ENCODE measurements at places on chromosomes 6 and 20. TPM values are rescaled to one million over a fixed set of nuclear protein-coding genes. Genes with fewer than 3 reads are reported as not detected.

Gene RIMS4
- not detected for total RNA-seq

Gene TSBP1
- total RNA-seq = not detected

DNA sequence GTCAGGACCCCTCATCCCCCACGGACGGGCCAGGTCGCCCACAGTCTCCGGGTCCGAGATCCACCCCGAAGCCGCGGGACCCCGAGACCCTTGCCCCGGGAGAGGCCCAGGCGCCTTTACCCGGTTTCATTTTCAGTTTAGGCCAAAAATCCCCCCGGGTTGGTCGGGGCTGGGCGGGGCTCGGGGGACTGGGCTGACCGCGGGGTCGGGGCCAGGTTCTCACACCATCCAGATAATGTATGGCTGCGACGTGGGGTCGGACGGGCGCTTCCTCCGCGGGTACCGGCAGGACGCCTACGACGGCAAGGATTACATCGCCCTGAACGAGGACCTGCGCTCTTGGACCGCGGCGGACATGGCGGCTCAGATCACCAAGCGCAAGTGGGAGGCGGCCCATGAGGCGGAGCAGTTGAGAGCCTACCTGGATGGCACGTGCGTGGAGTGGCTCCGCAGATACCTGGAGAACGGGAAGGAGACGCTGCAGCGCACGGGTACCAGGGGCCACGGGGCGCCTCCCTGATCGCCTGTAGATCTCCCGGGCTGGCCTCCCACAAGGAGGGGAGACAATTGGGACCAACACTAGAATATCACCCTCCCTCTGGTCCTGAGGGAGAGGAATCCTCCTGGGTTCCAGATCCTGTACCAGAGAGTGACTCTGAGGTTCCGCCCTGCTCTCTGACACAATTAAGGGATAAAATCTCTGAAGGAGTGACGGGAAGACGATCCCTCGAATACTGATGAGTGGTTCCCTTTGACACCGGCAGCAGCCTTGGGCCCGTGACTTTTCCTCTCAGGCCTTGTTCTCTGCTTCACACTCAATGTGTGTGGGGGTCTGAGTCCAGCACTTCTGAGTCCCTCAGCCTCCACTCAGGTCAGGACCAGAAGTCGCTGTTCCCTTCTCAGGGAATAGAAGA is 978 bp downstream of the HLA-A start:
- DNase-seq = peak; percentile 60

- no peak for DNase-seq
Measured at GRCh38 chr20:32877507-32877906, 18.8 kb downstream of the EFCAB8 start.
